ENCODE measurements at places on chromosomes 16 and 17. TPM values are rescaled to one million over a fixed set of nuclear protein-coding genes. Genes with fewer than 3 reads are reported as not detected.

Gene OR3A2
- total RNA-seq: not detected

Gene PERCC1
- total RNA-seq: not detected

Gene MFAP4
- 96.4 TPM for total RNA-seq

Gene SLC6A2
- total RNA-seq: 0.47 TPM

Gene EMP2
- 40.6 TPM for total RNA-seq

Gene ANKFN1
- total RNA-seq: 3.0 TPM

Gene TP53TG3F
- total RNA-seq: not detected

Gene DCAF7
- 25.9 TPM for total RNA-seq

Gene TBC1D3H
- total RNA-seq: not detected

Gene WFDC1
- 4.7 TPM for total RNA-seq

Gene CACNG5
- not detected for total RNA-seq

Gene CFAP97D1
- total RNA-seq: 0.09 TPM

Gene NEURL4
- total RNA-seq: 10.4 TPM

Gene ADAD2
- total RNA-seq: 4.3 TPM

Gene SLC13A2
- not detected for total RNA-seq

Gene SPNS3
- not detected for total RNA-seq

Gene PLLP
- 49.1 TPM for total RNA-seq

Gene SLC12A4
- total RNA-seq: 81.9 TPM

Gene IRF8
- total RNA-seq: 134 TPM

Gene ZPBP2
- total RNA-seq: not detected

Gene KRT28
- total RNA-seq: not detected

Gene ATPAF2
- 9.5 TPM for total RNA-seq
